Right renal pelvis (tissue), 4 donors: ENCODE measurements at places on chromosomes 7 and 10. TPM values are rescaled to one million over a fixed set of nuclear protein-coding genes. Genes with fewer than 3 reads are reported as not detected.

DNA sequence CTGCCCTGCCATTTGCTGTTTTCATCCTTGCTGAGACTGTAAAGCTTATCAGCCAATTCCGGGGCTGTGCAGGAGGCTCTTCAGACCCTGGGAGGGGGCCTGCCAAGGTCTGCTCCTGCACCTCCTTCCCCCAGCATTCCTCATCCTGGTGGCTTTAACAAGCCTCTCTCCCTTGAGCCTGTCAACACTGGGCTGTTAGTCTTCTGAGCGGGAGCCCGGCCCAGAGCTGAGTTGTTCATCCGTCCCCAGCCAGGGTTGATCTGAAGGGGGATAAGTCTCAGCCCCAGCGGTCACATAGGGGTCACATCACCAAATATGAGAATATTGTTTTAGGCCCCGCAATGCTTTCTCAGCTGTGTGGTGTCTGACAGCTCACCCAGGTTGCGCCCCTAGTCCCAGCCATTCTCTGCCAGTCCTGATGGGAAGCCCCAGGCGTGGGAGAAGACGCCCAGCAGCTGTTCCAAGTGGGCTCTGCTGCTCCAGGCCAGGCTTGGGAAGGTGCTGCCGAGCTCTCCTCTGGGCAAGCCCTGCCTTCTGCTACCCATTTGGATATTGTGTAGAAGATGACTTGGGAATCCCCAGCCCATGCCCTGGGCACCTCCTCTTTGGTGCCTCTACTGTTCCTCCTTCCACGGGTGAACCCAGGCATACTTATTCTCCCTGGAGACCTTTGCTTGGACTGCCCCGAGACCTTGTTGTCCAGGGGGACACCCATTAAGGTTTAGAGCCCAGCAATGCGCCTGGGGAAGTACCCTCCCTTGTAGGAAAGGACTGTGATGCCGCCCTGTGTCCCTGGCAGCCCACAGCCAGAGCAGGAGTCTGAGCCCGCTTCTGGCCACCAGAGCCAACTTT lies 23.5 kb upstream of the TRIM8 start:
- no peak for DNase-seq

Gene TAS2R41
- not detected for polyA plus RNA-seq

GRCh38 chr7:18675579-18675978 lies 180.0 kb downstream of the HDAC9 start:
- DNase-seq: no peak

Gene GPR15LG
- 0.18 TPM for polyA plus RNA-seq

Gene GNAT3
- polyA plus RNA-seq: not detected

DNA sequence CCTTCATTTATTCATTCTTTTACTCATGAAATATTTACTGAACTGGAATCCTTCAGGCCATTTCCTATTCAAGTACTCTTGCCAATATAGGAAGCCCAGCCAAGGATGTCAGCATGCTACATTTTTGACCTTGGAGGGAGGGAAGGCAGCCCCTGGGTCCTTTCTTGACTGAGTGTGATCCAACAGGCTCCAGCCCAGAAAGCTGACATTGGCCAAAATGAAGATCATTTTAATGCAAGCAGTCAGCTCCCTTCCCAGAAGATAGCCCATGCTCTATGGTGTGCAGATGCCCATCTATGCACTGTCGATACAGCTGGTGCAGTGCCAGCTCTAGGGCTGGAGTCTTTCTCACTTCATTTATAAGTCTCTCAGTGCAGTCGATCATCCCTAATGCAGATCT lies 646.0 kb downstream of the KCNMA1 start:
- DNase-seq: no peak

Gene TMEM130
- polyA plus RNA-seq: 4.7 TPM

Gene ASB10
- not detected for polyA plus RNA-seq

DNA sequence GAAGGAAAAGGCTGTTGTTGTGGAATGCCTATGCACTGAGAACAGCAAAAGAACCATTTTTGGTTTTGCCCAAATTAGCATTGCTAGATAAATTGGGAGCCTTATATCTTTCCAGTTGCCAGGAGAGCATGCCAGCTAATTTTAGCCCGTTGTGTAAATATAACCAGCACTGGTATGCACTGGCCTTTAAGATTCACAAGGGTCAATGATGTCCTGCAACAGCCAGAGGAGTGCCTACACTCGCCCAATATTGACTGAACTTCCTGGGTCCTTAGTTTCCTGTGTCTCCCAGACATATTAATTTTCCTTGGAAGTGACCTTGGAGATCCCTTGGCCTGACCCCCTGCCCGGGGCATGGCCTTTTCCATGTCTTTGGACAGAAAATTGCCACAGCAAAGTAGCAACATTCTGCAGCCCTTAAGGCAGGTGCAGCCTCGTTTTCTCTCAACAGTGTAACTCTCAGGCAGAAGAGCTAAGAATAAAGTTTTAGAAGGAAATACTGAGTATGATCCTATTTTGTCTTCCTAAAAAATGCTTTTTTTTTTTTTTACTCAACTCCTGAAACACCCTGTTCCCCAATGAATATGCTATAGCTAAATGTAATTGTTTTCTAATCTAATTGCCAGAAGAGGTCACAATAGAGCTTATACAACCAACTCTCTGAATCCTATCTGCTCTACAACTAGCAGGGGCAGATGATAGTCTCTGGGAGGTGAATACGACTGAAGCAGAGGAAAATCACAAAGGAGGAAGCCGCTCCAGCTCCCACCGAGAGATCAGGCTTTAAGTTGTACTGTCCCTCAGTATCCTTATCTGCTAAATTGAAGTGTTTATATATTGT lies 131.9 kb upstream of the PCGF5 start:
- no peak for DNase-seq

Gene FOXP2
- polyA plus RNA-seq: 12.8 TPM

DNA sequence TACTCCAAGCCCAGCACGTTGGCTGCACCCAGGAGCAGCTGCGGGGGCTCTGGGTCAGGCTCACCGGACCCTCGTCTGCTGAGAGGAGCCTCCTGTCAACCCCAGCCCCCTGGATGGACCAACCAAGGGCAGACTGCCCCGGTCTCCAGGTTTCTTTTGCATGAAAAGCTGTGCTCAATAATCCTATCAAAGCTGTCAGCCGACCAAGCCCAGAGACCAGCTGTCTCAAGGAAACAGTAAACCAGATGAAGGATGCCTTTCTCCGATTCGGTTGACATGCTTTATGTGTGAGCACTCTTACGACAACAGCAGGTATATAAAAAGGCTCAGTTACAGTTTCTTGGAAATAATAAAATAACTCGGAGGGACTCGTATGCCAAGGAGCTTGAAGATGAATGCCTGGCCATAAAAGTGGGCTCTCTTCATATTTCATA lies 71.6 kb upstream of the BAIAP2L1 start:
- DNase-seq: no peak

GRCh38 chr7:159028508-159029401 lies 115.9 kb downstream of the VIPR2 start:
- DNase-seq: no peak

DNA sequence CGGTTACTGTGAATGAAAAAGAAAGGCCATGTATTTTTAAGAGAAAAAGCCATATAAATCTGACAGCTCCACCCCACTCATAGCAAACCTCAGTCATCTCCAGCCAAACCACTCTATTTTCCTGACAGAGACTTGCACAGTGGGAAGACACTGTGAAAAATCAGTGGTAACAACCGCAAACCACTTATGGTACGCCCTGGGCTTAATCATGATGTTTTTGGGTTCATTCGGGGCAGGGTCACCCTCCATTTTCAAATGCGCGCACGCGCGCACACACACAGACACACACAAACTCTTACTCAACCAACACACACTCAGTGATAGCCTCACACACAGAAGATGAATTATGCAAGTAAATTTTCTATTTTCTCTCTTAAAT lies 82.1 kb upstream of the HPS1 start:
- no peak for DNase-seq

Gene MOGAT3
- polyA plus RNA-seq: 0.68 TPM

Gene NUTM2B
- polyA plus RNA-seq: 0.52 TPM

Gene SYNPO2L
- 0.28 TPM for polyA plus RNA-seq

GRCh38 chr7:4150731-4151130 lies 531.4 kb upstream of the FOXK1 start:
- DNase-seq: no peak

DNA sequence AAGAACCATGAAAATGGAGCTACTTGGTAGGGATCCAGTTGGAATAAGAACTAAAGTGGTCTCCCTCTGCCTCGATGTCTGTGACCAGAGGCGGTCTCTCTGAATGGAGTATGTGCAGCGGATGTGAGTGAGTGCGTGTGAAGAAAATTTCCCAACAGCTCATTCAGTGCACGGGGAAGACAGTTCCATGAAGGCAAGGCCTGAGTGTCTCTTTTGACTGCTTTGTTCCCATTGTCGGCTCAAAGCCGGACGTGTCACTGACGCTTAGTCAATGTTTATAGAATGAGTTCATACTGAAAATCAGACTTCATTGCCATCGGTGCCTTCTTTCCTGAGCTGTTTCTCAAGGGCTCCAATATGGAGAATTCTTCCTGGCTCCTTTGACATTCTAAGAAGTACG lies 55.3 kb upstream of the GRB10 start:
- DNase-seq: no peak

GRCh38 chr7:151008511-151009323 lies 15.6 kb downstream of the ATG9B start:
- no peak for DNase-seq

DNA sequence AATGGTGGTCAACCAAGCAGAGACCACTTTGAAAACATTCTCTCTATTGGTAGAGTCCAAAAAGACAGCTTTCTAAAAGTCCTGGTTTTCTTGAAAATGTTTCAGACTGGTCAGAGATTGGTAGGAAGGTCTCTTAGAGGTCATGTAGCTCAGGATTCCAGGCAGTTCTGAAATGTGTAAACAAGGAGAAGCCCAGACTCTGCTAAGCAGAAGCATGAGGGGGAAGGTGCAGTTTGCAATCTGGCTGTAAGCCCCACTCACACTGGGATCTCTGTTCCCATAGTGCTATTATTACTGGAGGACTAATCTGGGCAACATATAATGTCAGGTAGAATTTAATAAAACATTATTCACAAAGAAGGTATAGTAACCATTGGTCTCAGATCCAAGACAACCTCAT lies 101.1 kb downstream of the MAGI2 start:
- no peak for DNase-seq

Gene SGCE
- polyA plus RNA-seq: 94.7 TPM

DNA sequence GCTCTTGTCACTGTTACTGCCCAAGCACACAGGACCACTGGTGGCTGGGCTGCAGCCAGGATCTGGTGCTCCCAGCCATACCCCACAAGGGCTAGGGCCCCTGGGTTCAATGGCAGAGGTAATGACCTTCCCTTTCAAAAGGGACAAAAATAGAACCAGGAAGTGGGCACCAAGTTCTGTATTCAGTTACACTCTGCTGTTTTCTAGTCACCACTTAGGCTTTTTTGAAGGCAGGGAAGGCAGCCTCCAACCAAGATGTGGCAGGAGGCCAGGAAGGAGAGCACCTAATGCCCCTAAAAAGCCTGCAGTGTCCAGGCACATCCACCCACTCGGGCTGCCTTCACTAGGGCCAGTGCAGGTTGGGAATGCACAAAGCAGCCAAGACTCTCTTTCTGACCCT lies 47.8 kb downstream of the NOD1 start:
- no peak for DNase-seq

DNA sequence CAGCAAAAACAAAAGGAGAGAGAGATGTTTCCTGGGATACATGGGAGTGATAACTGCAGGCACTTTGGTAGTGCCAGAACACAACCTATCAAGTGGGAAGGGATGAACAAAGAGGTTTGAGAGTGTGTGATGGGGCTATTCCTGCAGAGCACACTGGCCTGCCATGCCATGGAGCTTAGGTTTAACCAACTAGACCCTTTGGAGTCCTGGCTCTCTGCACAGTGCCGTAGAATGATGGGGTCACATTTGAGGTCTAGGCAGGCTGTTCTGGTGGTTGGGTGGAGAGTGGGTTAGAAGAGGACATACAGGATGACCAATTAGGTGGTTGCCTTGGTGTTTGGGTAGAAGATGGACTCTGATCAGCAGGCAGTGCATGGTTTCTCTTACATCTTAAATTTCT lies 101.9 kb upstream of the HABP2 start:
- DNase-seq: no peak

Gene SEC61A2
- 11.0 TPM for polyA plus RNA-seq

GRCh38 chr7:158508802-158509385 lies 78.7 kb downstream of the PTPRN2 start:
- no peak for DNase-seq

DNA sequence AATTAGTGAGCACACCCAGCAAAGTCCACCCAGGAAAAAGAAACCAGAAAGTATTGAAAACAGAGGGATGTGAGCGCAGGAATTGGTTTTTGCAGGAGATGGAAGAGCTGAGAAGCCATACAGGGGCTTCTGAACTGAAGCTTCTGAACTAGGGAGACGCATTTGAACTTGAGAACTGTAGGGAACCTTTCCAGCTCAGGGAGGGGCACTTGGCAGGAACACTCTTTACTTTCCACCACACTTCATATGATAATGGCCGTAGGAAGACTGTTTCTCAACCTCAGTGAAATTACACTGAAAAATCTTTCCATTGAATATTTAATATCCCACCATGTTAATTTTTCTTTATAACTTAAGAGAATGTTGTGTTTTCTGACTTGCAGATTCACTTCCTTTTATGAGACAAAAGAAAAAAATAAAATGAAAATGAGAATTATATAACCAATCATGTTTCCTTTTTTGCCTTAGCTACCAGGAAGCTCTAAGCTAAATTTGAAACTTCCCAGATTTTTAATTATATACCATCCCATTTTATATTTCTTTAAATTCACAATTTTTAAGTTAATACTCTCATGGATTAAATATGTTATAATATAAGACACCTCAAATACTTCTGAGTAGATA lies 98.3 kb upstream of the TCF7L2 start:
- DNase-seq: no peak

DNA sequence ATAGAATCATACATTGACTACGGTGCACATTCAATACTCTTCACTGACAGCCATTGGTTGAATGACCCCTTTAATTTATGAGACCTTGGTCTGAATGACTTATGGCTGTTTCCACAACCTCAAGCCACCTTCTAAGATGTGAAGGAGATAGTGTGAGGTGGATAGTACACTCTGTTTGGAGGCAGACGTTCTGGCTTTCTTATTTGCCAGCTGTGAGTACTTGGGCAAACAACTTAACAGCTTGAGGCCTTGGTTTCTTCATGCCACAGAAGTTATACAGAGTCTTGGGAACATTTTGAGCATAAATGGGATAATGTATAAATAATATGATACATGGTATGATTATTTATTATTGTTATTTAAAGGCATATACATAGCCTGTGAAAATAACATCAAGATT lies 62.0 kb downstream of the BPGM start:
- no peak for DNase-seq

- no peak for DNase-seq
Observed at GRCh38 chr10:128950159-128950915, 516.7 kb upstream of the MGMT start.

Gene FAM180A
- not detected for polyA plus RNA-seq

DNA sequence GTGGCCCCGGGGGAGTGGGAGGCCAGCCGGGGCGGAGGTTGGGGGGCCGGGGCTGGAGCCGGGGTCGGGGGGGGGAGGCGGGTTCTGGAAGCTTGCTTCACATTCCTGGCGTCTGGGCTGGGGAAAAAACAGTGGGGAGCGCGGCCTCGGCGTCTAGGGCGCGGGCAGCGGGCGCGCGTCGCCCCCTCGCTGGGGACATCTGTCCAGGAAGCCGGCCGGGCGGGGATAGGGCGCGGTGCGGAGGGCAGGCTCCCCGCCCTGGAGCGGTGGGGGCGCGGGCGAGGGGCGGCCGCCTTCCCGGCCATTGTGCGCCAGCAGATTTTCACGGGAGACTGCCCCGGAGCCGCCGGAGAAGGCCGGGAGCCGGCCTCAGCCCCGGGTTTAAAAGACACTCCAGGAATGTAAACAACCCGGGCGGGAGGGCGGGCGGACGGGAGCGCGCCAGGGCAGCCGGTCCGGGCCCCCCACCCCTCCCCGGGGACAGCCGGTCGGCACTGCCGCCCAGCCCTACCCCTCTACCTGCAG lies 1.4 kb downstream of the ZMIZ1 start:
- DNase-seq: no peak

GRCh38 chr10:86752311-86752710 lies 4.1 kb upstream of the BMPR1A start:
- DNase-seq: no peak
